ENCODE measurements at places on chromosomes 2 and 18.

GRCh38 chr2:119693967-119694366, 15.0 kb downstream of the TMEM177 start:
- DNase-seq: no peak

- peak; percentile 45 for DNase-seq
Measured at GRCh38 chr2:177147093-177147694, 65.4 kb upstream of the HNRNPA3 start.

DNA sequence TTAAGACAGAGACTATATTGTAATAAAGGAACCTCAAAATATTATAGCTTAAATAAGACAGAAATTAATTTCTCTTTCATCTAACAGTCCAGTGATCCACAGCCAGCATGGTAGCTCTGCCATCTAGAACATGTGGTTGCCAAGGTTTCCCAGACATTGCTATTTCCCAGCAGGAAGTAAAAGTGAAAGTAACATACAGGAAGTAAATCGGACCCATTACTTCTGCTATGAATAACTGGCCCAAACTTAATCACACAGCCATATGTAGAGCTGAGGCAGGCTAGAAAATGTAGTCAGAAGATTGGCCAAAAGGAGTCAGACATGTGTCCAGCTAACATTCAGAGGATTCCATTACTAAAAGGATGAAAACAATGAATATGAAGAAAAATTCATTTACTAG, 71.0 kb downstream of the NOL4 start:
- DNase-seq: no peak

- DNase-seq: no peak
Measured at GRCh38 chr2:54858021-54858681, 134.7 kb downstream of the EML6 start.

- peak; percentile 27 for DNase-seq
Measured at GRCh38 chr18:59921384-59921891, 21.6 kb downstream of the PMAIP1 start.

- no peak for DNase-seq
Measured at GRCh38 chr2:98280376-98281102, 65.7 kb upstream of the CNGA3 start.

- no peak for DNase-seq
Measured at GRCh38 chr2:205747829-205748386, 65.6 kb downstream of the NRP2 start.

- DNase-seq: peak; percentile 16
Measured at GRCh38 chr2:197891897-197892442, 87.6 kb downstream of the PLCL1 start.

GRCh38 chr2:3091696-3092095, 285.9 kb downstream of the EIPR1 start:
- DNase-seq: no peak

GRCh38 chr2:25076749-25077148, 34.9 kb downstream of the EFR3B start:
- DNase-seq: no peak

GRCh38 chr2:57864926-57865325, 181.7 kb upstream of the VRK2 start:
- DNase-seq: no peak

- DNase-seq: no peak
Measured at GRCh38 chr2:179460181-179460929, 195.7 kb upstream of the SESTD1 start.

DNA sequence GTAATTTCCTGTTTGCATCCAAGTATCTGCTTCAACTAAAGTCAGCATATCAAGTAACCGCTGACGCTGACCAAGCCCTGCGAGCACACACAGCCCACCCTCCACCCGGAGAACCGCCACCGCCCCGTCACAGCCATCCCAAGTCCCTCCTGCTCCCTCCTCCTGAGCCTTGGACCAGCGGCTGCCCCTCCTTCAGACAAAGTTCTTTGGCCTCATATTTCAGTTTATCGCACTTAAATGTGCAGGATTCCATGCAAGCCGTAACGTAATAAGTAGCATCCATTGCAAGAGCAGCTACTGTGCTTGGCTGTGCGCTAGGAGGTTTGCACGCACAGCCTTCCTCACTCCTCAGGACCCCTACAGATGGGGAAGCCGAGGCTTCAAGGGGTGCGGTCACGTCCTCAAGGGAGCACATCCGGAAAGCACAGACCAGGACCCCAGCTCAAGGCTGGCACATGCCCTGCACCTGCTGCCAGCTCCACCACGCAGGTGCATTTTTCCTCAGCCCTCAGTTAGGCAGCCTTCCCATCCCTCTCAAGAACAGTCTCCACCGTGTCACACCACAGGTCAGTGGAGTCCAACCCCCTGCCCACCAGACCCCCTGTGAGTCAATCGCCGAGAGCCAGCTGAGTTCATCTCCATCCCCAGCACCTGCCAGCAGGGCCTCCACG, 17.1 kb downstream of the PXDN start:
- no peak for DNase-seq

DNA sequence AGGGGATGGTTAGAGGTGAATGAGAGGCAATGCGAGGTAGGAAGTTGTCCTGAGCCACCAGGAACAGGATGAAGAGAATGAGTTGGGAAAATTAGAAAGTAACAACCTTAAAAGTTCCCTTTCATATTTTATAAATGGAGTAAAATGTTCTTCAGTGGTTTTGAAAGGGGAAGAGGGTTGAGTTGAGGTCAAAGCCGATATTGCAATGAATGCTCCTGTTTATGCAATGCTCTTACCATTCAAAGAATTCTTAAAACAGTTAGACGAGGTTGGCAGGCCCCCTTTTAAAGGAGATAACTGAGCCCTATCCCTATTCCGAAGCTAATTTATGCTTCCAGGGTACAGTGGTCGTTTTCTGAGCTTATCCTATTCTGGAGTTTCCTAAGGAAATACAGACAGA, 2110.3 kb upstream of the CELF4 start:
- DNase-seq: no peak

DNA sequence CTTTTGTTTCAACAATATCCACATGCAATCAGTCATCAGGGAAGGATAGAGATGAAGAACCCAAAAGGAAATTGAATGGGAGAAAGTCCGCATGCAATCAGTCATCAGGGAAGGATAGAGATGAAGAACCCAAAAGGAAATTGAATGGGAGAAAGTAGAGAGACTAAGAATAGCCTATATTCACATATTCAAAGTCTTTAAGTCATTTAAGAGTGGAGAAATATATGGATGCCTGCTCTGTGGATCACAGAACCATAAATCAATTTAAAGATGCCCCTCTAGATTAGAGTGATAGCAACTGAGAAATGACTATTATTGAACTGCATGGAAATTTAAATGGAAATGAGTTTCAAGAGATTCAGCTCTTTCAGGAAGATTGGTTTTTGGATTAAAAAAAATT, 90.0 kb upstream of the LPIN2 start:
- no peak for DNase-seq

DNA sequence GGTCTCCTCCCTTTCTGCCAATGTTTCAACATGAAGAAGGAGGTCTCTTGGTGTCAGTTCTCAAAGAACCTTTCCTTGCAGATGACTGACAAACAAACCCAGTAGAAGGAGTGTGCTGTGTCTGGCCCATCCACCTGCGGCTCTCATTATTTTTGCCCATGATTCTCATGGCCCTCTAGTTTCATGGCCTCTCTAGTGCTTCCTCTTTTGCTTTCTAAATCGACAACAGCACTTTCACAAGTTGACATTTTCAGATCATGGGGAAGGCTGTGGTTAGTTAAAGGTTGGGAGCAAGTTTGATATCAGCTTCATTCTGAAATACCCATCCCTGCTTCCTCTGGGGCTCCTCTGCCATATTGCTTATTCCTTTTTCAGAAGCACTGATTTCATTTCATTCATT, 805.2 kb downstream of the SLC4A3 start:
- no peak for DNase-seq

- DNase-seq: no peak
Measured at GRCh38 chr2:166230024-166230723, 102.4 kb upstream of the SCN1A start.

GRCh38 chr18:62372156-62372555, 47.0 kb downstream of the TNFRSF11A start:
- no peak for DNase-seq

DNA sequence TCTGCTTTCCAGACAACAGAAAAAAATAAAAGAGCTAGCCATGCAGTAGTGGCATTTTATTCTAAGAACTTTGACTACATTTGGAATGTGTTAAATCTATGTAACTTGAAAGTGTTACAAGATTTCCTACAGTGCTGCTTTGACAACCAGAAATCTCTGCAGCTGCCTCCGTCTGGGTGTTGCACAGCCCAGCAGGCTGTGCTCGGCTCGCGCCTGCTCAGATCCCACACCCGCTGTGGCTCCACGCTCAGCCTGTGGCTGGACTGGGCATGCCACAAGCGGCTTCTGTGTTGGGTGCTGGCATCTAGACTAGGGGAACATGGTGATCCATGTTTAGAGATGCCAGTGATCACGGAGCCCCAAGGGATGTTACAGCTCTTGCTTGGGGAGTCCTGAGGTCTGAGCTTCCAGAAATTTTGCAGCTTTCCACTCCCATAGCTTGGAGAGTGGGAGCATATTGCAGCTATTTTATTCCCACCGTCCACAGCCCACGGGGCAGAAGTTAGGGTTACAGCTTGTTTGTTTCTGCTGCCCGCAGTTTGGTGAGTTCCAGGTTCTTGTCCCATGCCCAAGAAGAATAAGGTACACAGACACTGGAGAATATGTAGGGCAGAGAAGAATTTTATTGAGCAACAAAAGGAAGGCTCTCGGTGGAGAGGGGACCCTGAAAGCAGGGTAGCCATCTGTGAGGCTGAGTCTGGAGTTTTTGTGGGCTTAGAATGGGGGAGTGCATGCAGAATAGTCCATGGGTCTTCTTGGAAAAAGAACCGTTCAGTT, 44.1 kb downstream of the FAM171B start:
- no peak for DNase-seq

GRCh38 chr2:6876309-6876708, 1.3 kb upstream of the RSAD2 start:
- DNase-seq: no peak

DNA sequence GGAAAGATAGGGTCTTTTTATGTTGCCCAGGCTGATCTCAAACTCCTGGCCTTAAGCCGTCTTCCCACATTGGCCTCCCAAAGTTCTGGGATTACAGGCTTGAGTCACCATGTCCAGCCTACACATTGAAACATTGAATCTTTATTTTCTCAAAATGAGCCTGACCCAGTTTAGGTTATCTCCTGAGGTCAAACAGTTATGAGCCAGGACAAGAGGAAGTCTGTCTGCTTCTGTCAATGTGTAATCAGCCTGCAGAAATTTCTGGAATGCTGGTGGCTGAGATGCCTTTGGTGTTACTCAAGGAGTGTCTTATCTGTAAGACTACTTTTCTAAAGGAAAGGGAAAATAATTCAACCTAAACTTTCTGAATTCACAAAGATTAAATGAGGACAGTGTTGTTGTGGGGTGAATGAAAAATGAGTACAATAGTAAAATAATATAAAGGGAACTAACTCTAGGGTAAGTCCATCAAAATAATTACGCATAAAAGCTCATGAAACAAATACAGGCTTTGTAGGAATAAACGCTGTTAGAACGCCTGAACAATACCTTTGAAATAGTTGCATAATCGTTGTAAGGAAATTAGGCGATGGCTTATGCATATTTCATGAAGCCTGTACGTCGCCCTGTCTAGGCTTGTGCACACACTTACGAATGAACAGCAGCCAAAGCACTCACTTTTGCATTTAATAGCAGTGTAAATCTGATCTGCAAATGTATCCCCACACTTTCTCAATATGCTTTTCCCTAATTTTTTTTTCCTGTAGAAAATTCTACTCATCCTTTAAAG, 260.8 kb downstream of the RDH14 start:
- no peak for DNase-seq

DNA sequence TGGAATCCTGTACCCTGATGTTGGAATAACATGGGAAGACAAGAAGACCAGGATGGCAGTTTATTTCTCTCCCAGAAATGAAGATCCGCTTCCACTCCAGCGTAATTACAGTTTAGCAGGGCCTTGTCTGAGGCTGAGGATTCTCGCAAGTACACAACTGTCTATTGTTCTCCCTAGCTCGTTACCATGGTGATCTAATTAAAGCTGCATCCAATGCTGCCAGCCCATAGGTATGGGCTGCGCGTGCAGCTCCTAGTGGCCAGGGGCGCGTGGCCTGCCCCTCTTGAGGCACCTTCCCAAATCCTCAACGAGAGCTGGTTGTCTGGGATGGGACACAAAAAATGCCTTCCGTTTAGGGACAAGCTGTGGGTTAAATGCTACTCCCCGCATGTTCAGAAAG, 344.9 kb downstream of the CYRIA start:
- no peak for DNase-seq

GRCh38 chr2:102591491-102592045, 27.8 kb upstream of the SLC9A2 start:
- DNase-seq: no peak

DNA sequence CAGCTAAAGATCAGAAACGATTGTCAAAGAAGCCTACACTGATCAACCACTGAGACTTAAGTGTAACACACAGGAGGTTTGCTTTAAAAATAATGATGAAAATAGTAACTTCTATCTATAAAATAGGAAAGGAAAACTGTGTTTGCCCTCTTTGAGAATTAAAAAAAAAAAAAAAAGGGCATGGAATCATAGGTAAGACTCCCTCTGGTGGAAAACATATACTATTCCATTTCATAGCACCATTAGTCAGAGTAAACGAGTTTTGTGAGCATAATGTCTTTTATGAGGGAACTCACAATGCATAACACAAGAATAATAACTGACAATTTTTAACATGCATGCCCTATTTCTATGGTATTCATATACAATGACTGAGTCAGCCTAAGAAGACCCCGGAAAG, 36.3 kb downstream of the SLC35F5 start:
- DNase-seq: no peak

DNA sequence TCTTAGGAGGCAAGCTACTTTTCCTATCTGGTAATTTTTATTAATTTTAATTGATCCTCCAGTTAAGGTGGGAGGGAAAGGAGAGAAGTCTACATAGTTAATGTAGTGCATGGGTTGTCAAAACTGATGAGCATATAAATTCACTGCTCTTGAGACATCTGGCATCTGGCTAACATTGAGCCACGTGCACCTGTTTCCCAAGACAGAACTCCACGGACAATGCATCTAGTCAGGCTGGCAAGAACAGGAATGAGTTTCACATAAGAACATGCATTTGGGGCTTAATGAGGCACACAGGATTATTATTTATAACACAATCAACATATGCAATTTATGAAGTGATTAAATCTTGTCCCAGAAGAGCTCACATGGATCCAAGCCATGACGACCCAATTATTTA, 16.2 kb upstream of the RAB1A start:
- DNase-seq: no peak

GRCh38 chr2:155633887-155634570, 698.5 kb downstream of the NR4A2 start:
- DNase-seq: no peak

- DNase-seq: no peak
Measured at GRCh38 chr2:215664847-215665525, 229.1 kb upstream of the FN1 start.

DNA sequence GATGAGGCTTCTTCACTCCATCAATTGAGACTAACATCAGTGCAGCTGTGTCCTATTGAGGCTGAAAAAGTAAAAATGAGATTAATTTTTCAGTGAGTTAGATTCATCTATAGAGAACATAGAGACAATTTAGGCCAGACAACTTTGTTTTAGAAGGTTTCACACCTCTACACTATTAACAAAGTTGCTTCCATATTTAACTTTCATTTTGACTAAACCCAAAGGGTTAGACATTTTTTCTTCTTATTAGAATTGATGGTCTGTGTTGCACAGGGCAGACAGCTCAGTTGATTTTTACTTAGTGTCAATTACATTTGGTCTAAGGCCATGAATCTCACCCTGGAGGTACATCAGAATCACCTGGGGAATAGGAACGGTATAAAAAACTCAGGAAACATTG, 130.2 kb upstream of the NXPH2 start:
- DNase-seq: no peak

Data from CD4-positive, alpha-beta T cell treated with Interleukin-15 for 4 hours (primary cell).